ENCODE measurements at places on chromosomes 3 and 15. TPM values are rescaled to one million over a fixed set of nuclear protein-coding genes. Genes with fewer than 3 reads are reported as not detected.

- DNase-seq: no peak
Measured at GRCh38 chr15:65343374-65343981, 34.3 kb downstream of the IGDCC3 start.

DNA sequence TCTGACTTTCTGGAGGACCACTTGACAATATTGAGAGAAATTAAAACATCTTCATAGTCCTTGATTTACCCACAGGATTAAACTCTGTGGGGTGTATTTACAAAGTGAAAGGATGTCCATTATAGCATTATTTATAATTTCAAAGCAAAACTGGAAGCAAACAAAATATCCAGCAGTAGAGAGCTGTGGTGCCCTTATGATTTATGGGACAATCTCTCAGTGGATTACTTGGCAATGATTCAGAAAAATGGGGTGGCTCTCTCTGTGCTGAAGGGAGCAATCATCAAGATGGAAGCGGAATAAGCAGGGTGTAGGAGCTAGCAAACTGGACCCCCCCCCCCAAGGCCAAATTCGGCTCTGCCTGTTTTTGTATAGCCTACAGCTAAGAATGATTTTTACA lies 9.0 kb downstream of the PPCDC start:
- DNase-seq: no peak

DNA sequence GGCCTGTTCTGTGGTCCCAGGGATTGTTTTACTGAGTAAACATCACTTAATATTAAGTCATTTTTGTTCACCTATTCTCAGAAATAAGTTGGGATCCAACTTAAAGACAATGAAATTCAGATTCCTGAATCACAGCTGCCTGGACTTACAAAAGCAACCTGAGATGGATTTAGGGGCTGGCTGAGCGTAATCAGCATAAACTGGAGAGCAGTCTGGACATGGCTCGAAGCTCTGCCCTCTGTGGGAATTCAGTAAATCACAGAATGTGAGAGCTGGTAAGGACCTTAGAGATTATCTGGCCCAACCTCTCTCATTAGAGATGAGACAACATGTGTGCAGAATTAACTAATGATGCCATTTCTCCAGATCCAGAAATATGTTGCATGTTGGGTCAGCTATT lies 23.7 kb downstream of the CCDC80 start:
- DNase-seq: no peak

GRCh38 chr3:113228498-113229286 lies 17.3 kb downstream of the BOC start:
- DNase-seq: no peak

DNA sequence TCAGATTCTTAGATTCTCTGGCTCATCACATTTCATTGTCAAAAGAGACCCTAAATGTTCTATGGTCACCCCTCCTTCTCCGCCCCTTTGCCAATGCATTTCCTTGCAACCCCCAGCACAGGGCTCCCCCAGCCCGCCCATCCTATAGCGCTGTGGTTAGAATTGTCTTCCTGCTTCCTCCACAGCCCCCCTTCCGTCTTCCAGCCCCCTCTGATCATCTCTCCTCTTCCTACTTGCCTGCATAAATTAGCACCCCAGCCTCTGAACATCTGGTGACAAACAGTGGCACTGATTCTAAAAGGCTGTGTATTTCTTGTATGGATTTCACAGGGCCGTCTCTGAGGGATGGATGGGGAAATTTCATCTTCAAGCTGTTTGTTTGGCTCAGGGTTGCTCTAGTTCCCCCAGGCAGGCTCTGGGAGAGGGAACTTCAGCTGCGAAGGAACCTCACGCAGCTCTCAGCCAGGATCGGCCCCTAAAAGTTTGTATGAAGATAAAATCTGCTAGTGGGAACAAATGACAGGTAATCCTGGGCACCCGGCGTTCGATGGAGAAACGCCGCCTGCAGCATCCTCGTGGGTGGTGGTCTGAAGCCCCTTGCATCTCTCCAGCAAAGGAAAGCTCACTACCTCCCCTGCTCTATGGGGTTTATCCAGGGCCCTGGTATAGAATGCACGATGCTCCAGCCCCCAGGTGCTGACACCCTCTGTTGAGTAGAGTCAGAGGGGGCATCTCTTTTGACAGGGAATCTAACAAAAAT lies 83.0 kb downstream of the WNT7A start:
- no peak for DNase-seq

GRCh38 chr3:8755564-8756237 lies 13.7 kb downstream of the OXTR start:
- no peak for DNase-seq

GRCh38 chr3:54654776-54655175 lies 273.1 kb downstream of the LRTM1 start:
- no peak for DNase-seq

DNA sequence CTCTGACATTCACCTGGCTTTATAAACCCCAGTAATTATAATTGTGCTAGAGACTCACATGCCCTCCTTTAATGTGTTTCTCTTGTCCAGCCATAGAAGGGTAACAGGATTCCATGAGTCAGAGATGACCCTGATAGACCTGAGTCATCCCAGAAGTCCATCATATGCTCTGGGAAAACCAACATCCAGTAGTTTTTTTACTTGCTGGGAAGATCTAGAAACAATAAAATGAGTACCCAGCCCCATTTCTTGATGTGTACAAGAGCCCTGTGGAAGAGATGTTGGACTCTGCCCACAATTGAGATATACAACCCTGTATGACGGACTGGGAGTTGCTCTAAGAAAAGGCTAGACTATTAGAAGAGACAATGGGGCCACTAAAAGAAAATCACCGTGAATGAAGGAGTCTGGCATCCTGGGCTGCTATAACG lies 22.4 kb upstream of the THUMPD3 start:
- no peak for DNase-seq

DNA sequence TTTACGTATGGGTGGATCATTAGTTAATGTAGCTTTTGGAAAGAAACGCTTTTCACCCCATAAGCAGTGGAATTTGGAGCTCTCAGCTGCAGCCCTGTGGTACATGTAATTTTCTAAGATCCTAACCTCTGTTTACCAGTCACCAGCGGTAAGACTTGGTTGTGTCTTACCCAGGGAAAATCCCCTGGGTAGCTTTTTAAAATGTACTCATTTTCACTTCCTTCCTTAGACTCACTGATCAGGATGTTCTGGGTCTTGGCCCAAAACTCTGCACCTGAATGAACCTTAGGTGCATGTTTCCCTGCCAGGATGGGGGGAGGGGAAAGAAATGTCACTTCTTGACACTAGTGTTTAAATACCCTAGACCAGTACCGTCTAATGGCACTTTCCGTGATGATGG lies 605.2 kb downstream of the MAGI1 start:
- no peak for DNase-seq

DNA sequence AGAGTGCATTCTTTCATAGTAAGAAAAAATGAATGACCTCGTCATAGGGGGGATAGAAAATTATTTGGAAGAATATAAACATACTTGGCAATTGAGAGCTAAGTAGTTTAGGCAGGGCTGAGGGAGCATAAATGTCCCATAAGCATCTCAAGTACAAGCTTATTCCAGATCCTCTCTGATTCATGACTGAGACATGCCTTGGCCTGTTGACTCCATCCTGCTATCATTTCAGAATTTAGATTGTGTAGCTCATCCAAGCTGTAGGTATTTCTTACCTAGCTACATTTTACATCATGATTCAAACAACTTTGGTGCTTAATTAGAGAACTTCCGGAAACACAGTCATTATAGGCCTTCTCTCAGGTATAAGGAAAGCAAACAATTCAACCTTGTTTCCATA lies 12.3 kb downstream of the POGLUT1 start:
- no peak for DNase-seq

DNA sequence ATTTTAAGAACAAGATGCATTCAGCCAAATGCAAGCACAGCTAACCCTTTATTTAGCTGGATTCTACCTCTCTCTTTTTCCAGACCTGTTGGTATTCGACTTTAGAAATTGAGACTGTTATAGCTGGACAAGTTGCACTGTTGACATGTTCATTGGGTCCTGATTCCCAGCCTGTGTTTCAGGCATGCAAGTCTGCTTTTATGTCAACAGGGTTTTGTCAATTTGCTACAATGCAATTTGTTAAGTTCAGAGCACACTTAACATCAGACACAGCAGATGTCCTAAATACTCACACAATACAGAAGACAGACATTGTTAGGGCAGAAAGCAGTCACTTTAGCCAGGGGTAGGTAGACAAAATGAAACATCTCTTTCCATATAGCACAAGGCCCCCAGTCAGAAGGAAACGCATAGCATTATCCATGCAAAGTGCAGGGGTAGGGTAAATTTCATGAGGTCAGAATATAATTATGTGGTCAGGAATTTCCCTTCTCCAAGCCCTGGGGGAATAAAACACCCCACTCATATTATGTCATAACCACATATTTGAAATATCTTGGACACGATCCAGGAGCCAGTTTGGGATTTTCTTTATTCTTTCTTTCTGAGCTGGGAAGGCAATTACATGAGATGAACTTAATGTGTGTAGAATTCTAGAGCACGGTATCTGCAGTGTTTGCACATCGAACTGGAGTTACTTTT lies 504.1 kb downstream of the NTRK3 start:
- DNase-seq: no peak

DNA sequence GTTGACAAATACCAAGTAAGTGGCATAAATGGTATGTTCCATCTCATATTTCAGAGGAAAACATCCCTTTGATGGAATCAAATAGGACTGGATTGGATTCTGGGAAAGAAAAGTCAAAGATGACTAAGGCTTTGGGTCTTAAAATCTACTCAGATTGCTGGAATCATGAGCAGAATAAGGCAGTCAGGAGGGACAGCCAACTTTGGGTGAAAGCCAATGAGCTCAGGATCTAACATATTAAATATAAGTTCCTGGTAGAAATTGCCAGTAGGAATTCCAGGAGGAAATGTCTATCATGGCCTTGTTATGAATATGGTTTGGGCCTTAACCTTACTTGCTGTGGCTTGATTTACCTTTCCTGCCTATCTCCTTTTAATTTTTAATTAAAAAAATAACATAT lies 55.3 kb downstream of the ISL2 start:
- DNase-seq: no peak

DNA sequence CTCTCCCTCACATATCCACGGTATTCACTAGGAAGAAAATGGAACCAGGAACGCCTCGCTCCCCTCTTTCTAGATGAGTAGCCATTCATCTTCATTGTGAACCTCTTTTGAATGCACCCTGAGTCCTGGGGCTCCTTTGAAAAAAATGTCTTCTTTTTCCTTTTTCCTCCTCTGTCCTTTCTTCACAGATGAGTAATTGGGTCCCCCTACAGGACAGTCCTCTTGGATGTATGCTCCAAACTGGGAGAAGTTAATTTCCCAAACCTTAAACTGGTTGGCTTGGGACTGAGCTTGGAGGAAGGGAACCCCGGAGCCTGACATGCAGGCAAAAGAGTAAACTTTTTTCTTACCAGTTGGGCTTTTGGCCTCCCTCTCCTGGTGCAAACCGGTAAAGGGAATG lies 108.8 kb downstream of the DPH6 start:
- DNase-seq: no peak

DNA sequence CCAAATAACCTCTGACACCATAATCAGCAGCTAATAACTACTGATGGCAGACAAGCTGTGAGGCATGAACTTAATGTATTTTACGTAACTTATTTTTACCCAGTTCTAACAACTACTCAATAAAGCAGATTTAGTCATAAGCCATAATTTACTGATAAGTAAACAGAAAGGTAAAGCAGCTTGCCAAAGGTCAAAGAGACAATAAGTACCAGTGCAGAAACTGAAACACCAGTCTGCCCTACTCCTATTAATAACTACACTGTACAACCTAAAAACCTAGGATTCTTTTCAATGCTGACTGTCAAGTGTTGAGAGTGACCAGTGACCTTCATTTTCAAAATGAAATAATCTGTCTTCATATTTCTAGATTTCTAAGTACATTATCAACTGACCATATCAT lies 152.2 kb downstream of the NR2E3 start:
- no peak for DNase-seq

GRCh38 chr3:13215940-13216546 lies 142.8 kb upstream of the IQSEC1 start:
- DNase-seq: no peak

GRCh38 chr3:13947912-13948311 lies 68.0 kb upstream of the WNT7A start:
- DNase-seq: peak; percentile 23

- DNase-seq: no peak
Measured at GRCh38 chr3:126102530-126102951, 18.6 kb upstream of the SLC41A3 start.

DNA sequence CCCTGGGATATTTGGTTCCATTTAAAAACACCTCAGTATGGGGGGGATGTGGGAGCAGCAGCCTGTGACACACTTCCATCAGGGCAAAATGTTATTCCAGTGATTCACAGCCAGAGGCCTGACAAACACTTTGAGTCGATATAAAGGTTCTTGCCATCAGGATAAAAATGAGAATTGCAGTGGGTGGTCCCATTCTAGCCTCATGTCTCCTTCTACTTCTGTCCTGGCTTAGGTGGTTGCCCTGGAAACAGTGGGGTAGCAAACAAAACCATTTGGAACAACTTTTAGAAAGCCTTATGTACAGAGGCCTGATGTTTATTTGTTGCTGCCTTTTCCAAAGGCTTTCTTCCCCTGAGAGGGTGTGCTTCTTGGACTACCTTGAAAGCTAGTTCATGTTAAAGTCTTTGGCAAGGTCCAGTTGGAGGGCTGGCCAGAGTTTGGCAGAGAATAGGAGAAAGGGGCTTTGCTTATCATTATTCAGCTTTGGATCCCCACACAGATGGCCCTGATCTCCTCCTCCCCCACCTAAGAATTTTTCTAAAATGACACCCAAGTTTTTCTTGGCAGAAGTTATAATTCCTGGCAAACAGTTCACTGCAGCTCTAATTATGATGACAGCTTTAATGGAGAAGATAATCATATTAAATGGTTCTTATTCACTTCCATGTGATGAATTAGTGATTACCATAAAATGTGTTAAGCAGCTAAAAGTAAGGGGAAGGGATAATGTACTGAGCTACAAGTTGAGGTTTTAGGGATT lies 84.2 kb upstream of the ZNF280D start:
- no peak for DNase-seq

DNA sequence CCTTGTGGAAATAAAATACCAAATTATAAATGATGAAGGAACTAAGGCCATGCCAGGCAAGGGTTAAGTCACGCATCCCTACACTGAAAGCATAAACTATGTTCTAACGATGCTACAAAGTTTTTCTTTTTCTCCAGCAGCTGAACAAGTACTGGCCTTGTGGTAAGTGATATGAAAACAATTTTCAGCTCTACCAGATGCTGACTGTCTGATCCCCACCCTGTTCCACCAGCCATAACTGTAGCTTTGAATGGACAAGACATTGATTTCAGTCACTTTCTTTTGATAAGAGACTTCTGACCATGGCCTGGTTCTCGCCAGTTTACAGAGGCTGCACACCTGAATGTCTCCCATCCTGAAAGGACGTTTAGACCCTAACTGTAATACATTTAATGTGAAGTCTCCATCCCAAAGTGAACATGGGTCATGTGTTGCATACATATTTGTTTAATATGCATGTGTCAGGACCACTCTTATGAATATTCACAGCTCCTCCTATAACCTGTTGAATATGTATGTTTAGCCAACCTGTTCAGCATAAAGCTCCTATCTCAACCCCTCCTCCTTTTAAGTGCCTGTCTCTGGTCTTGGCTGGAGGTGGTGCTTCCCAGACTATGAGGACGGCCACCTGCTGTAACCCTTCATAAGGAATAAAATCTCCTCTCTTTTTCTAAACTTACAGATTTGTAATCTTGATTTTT lies 33.4 kb downstream of the MASP1 start:
- DNase-seq: no peak

The TAGLN3 gene
- 2.8 TPM for total RNA-seq

The P3H2 gene
- total RNA-seq: 36.2 TPM

The ETFA gene
- 84.4 TPM for total RNA-seq

The CCDC39 gene
- 0.44 TPM for total RNA-seq

The SH3BP5 gene
- 5.1 TPM for total RNA-seq

The TICRR gene
- 33.8 TPM for total RNA-seq

The GOLGA6A gene
- 6.0 TPM for total RNA-seq

The KLHL40 gene
- not detected for total RNA-seq

The SLC51A gene
- 8.4 TPM for total RNA-seq

The SERINC4 gene
- total RNA-seq: 0.16 TPM

Measured in WTC11 (cell line).